ENCODE measurements at places on chromosomes 12 and 14.

DNA sequence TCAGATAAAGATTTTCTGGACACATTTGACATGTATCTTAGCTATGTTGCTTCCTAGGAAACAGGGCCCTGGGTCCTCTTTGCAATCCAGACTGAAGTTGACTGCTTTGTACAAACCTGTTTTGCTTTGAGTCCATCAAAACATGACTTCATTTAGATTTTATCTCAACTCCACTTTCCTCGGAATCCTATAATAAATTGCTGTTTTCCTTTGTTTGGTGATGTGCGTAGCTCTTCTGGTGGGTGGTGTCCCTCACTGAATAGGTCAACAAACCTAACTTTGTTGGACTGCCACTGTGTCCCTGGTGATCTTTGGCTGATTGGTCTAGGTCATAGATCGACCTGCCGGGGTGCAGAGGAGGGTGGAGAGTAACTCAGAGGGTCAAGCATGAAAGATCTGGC, 735 bp upstream of the P2RX7 start:
- no peak for DNase-seq

- DNase-seq = no peak
Measured at GRCh38 chr12:9870286-9870866, 1.2 kb upstream of the CLEC2B start.

GRCh38 chr14:103808403-103809001, 38.9 kb downstream of the PPP1R13B start:
- DNase-seq = peak; percentile 66

DNA sequence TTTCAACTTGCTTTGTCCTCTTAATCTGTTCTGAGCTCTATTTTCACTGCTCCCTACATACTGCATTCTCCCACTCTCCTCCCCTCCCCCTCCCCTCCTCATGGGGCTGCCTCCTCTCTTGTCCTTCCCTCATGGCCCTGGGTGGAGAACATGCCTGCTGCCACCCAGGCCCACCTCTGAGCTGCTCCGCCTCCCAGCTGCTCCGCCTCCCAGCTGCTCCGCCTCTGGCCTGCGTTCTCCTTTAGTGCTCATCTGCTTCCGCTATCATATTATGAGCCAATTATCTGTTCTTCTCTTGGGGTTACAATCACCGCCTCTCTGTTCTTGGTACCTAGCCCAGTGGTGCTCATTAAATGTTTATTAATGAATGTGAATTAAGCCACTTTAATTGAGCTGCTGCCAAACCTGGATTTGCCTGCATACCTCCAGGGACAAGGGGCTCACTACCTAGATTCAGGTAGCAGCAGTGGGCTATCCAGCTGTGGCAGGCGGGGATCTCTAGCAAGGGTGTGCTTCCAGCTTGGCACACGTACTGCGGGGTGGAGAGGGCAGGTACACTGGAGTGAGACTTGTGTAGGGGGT, 32.0 kb upstream of the FAM181A start:
- DNase-seq = no peak

DNA sequence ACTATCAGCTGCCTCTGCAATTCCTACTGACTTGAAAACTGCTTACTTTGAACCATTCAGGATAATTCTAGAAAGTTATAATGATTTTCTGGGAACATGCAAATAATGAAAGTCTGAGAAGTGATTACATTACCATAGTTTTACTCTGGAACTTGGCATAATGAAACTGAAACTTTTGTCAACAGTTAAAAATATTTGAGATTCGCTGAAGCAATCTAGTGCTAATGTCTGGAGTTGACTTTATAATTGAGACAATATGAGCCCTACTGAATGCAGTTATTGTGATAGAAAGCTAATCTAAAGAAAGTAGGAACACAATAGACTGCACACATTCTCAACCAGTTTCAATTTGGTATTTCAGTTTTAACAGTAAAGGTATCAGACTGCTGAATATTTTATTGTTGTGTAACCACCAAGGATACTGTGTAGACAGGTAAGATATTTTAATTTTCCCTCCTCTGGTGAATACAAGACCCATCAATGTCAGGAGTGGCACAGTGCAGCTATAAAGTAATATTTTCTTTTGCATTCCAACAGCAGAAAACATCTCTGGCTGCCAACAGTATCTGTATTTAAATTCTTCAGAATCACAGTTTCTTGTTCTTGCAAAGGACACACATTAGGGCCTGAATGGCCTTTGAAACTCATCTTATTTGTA, 483.5 kb downstream of the ATP23 start:
- no peak for DNase-seq

GRCh38 chr14:50573862-50574261, 13.9 kb downstream of the ATL1 start:
- no peak for DNase-seq

GRCh38 chr12:53204351-53204750, 2.7 kb downstream of the ITGB7 start:
- DNase-seq = no peak

DNA sequence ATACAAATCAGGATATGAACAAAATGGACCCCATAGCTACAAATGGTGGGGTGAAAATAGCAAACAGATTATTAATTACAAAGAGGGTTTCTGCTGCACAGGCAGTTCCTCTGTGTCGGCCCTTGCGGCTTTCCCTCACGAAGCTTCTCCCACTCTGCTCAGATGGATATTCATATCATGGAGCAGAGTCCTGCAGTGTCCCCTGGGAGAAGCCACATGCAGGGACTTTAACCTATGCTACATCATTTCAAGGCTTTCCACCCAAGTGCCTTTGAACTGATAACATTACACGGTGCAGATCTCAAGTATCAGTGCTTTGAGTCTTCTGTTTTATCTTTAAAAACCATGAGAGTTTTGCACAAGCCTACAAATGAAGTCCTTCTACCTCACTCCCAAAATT, 229.1 kb downstream of the PPM1H start:
- DNase-seq = no peak
